ENCODE measurements at places on chromosomes 7 and 10.

GRCh38 chr7:93301736-93302135, 69.6 kb downstream of the VPS50 start:
- DNase-seq: no peak

DNA sequence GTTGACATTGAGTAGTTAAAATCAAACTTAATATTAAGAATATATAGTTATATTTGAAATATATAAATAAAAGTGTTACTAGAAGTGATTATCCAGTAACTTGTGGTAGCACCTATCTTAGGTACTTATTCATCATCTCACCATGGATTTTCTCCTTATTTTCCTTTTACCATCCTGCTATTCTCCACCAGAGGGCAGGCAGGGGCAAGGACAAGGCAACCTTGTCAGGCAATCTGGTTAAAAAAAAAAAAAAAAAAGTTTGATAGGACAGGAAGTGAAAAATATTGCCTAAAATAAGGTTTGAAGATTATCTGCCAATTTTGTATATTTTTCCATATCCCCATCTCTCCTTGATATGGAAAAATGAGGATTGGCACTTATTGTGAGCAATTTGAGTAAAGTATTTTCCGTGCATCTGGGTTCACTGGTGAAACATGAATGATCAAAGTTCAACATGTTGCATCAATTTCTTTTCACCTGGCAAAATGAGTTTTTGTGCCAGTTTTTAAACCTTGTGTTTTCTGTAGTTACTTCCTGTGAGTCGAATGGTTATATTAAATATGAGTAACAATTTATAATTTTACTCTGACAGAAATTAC, 256.7 kb downstream of the AGMO start:
- peak; percentile 32 for DNase-seq

- DNase-seq: no peak
These were observed 90.3 kb upstream of the LYZL2 start for GRCh38 chr10:30719832-30720231.

DNA sequence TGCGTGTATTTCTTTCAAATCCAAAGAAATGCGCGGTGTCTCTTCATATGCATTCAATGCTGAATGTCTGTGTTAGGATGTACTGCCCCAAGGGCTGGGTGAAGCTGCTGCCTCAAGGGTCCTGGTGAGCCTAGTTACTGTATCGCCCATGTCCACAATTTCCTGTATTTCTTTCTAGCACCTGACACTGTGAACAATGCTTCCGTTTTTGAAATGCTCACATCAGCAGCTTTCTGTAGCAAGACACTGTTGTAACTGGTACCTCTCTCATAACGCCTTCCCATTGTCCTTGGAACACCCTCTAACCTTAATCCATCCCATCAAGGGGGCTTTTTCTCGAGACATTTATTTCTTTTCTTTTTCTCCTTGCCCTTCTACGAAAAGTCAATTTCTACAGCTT, 25.1 kb downstream of the NRP1 start:
- DNase-seq: no peak

GRCh38 chr10:120111628-120112027, 219.1 kb downstream of the SEC23IP start:
- no peak for DNase-seq

GRCh38 chr10:2660276-2660675, 407.1 kb upstream of the PFKP start:
- DNase-seq: no peak

DNA sequence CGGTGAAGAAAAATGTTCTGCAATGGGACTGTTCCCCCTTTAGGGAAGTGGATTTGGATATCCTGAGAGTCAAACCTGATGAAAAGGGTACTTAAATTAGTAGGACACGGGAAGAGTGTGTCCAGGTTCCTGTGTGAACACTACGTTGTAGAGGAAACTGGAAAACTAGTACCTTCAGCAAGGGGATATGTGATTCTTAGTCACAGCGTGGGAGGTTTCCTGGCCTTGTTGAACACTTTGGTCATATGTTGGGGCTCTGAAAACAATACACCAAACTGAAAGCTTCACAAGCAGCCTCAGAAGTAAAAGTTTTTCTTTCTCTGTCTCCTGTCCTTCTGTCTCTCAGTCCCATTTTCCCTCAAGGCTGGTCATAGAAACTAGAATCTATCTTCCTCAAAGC, 306.9 kb upstream of the GLI3 start:
- no peak for DNase-seq

DNA sequence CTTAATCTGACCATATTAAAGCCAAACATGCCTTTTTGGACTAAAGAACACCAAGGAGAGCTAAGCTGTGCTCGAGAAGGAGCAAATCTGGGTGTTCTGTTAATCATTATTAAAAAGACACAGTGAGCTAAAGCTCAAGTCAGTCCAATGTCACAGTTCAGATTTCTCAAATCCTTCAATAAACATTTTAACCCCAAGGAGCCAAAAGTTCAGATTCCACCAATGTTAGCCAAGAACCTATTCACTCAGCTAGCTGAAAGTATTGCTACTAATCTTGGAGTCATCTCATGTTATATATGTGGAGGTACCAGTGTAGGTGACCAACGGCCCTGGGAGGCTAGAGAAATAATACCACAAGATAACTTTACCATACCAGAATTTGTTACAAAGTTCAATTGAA, 14.5 kb upstream of the ZNF33B start:
- no peak for DNase-seq

DNA sequence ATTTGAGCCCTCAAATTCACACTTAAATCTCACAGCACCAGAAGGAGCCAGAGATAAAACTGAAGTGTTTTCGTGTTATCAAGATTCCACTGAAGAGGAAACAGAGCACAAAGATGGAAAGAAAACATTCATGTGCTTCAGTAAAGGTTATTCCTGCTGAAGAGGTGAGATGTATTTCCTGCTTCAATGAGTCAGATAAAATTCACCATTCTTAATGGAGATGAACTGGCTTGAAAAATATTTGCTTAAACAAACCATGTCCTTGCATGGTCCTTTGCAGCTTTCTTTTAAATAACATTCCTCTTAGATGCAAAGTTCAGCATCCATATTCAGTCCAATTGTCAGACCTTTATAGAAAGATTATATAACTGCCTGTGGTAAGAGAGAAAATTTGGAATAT, 294.2 kb downstream of the IPMK start:
- no peak for DNase-seq

DNA sequence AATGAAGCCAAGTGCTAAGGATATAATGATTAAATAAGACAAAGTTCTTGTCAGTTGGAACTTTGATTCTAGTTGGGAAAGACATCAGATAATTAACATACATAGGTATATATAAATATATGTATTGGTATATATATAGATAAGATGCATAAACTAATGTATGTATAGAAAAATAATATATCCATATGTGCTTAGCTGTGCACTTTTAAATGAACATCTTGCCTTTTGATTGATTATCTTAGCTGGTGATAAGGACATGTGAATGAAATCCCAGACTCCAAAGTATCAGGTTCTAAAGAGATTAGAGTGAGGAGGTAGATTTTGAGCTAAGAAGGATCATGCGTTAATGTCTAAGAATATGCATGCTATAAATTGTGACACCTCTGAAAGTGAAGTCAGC, 357.6 kb downstream of the GFRA1 start:
- no peak for DNase-seq

GRCh38 chr7:28745351-28745750, 212.8 kb downstream of the TRIL start:
- DNase-seq: no peak

GRCh38 chr10:84138478-84139125, 707 bp upstream of the GHITM start:
- DNase-seq: no peak

- no peak for DNase-seq
These were observed 35.3 kb upstream of the EGR2 start for GRCh38 chr10:62851442-62851841.

GRCh38 chr10:123635131-123635530, 31.0 kb upstream of the GPR26 start:
- no peak for DNase-seq

DNA sequence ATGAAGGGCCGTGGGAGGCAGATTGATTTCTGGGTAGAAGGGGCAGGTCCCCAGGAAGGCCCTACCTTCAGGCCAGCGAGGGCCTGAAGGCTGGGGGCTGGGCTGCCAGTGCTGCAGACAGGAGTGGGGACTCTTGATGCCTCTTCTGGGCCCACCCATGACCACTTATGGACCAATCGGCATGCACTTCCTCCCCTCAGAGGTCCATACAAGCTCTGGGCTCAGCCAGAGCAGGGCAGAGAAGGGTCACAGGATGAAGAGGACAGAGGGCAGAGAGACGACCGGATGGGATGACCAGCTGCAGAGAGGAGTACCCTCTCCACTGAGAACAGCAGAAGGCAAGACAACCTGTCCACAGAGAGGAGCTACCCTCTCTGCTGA, 120.1 kb downstream of the DYNC2I1 start:
- DNase-seq: no peak

DNA sequence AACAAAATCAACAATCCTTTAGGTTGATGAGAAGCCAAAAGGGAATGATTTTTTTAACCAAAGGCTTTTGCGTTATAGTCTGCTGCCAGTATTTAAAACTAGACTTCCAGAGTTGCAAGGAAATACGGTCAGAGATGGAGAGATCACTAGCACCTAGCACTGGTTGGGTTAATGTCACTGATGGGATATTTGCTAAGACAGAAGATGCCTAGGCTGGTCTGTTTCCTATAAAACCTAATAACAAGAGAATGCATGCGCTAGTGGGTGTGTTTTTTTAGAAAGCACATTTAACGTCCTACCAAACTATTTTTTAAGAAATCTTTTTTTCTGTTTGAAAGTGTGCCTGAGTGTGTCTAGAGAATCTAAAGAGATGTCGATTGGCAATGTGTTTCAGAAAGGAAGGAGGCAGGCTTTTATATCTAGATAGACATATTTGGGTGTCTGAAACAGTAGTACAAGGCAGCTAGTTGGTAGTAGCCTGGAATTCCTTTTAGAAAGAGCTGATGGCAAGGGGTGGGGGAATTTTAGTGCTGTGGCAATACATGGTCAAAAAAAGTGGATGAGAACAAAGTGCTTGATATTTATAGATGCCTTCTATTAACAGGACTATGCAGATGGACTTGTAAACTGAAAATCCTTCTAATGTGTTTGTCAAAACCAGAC, 863 bp downstream of the CALD1 start:
- no peak for DNase-seq

DNA sequence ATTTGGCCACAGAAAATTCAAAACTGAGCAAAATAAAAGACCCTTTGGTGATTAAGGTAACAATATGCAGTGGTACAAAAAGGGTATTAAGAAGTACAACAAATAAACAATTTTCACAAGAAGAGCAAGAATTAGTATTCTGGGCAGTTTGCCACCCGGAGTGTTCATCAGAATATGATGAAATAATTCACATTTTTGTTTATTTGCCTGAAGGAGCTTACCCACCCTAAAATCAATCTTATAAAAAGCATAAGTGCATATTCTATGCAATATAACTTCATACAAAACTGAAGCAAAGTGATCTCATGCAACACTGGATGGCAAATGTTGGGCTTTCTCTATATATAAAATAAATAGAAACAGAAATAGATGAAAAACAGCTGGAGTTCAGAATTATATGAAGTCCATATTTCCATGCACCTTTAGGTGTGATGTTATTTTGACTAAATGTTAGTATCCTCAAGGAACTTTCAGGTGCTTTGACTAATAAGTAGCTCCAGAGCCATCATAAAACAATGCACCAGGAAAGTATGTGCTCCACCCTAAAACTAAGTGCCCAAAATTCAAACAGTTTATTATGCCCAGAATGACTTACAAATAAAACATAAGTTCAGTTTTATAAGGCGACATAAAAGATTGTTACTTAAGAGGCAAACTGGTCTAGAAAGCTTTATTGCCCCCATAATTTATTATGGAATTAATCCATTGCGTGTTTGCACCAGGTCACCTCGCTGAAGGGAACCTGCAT, 474.3 kb downstream of the SEMA3D start:
- DNase-seq: no peak

GRCh38 chr7:139774376-139774775, 3.4 kb downstream of the HIPK2 start:
- peak; percentile 67 for DNase-seq

DNA sequence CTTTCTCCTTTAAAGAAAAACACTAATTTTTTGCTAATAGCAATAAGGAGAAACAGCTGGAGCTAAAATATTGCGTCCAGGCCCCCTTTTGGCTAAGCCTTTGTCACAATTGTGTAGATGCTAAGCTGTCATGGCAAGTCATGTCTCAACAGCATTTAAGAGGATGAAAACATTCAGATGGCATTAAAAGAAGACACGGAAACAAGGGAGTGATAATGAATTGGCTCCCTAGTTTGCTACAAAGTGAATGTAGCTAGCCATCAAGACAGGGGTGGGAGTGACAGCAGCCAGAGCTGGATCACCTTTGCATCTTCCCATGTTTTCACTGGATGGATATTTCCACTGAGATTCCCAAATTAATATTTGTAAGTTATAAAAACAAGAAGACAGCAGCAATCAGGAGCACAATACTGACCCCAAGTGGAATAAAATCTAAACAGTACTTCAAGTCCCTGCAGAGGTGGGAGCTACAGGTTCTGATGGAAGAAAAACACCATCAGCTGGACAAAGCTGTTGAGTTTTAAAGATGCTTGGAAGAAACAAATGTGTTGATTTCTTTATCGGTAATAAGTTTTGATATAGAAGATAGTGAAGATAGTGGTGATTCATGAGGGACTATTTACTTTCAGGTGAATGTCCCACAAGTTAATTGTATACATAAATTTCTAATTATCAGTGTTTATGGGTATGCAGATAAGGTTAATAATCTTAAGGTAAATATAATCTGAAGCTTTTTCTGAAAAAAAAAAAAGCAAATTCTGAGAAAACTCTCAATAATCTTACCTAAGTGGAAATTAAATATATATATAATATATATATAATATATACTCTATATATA, 129.4 kb downstream of the SLC16A9 start:
- no peak for DNase-seq

- DNase-seq: no peak
These were observed 237.4 kb downstream of the SEMA3D start for GRCh38 chr7:84949501-84949900.

DNA sequence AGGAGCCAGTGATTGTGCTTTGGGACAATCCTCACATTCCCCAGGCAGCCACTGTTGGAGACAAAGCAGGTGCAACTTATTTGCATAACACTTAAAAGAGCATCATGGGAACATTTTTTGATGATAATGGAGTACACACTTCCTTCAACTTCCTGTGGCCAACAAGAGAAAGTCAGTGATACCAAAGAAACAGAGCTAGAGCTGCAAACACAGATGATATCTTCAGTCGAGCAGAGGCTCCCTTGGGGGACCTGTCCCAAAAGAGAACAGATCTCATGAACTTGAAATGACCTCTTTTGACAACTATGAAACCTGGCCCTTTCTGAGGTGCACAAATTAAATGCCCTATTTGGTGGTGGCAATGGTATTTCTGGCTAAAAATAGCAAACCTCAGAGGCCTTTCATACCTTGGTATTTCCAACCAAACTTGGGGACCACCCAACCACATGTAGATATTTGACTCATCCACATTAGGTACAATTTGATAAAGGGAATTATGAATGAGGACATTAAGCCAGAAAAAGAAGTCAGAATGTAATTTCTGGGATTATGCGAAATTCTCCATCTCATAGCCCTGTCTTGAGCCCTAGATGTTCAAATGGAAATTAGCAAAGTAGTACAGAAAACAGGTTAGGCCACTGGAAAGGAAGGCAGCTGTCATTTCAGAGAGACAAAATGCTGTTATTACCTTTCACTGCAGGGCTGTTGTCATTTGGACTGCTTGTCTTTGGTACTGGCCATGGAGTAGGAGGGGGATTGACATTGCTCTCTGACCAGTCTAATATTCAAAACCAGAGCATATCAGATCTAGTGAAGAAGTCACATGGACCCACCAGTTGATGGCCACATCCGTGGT, 146.2 kb downstream of the ICA1 start:
- no peak for DNase-seq

Measured in fibroblast of skin of left quadriceps (primary cell).